Activated T-helper 2 cell treated with anti-CD3 and anti-CD28 coated beads, Interferon-gamma antibody, Interleukin-2, Interleukin-4, amounts not matched to agents 10 μg/mL and 5 μg/mL and 100 μg/mL, durations not matched to agents 14 hours and 24 hours and 36 hours (primary cell): ENCODE measurements at places on chromosomes 5 and 9. TPM values are rescaled to one million over a fixed set of nuclear protein-coding genes. Genes with fewer than 3 reads are reported as not detected.

- H3K4me3 ChIP-seq, result no peak overlapping the region
- H3K27ac ChIP-seq, result no peak overlapping the region
- DNase-seq, result no peak
- H3K27me3 ChIP-seq, result no peaks in the 10 kb centered on the region
- H3K4me1 ChIP-seq, result no peaks in the 10 kb centered on the region
Observed at GRCh38 chr5:51908215-51908614, 525.0 kb downstream of the ISL1 start.

DNA sequence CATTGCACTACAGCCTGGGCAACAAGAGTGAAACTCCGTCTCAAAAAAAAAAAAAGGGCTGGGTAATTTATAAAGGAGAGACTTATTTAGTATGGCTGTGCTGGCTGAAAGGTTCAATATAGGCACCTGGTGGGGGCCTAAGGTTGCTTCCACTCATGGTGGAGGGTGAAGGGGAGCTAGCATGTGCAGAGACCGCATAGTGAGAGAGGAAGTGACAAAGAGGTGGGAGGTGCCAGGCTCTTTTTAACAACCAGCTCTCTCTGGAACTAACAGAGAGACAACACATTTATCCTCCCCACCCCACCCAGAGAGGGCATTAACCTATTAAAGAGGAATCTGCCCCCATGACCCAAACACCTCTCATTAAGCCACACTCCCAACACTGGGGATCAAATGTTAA, 28.9 kb upstream of the SERINC5 start:
- peak overlapping the region; percentile 73 for H3K27ac ChIP-seq
- no peak for DNase-seq

Gene BHMT2
- total RNA-seq, result not detected in 2 replicates

GRCh38 chr9:132937463-132937901, 6.9 kb downstream of the TSC1 start:
- H3K27me3 ChIP-seq, result no peaks in the 10 kb centered on the region
- no peak overlapping the region for H3K27ac ChIP-seq
- no peak for DNase-seq
- peaks cover 3% of the 10 kb centered on the region for H3K36me3 ChIP-seq
- peaks cover 3% of the 10 kb centered on the region for H3K4me1 ChIP-seq

- H3K4me1 ChIP-seq, result no peaks in the 10 kb centered on the region
- peaks cover 4% of the 10 kb centered on the region for H3K27me3 ChIP-seq
- no peaks in the 10 kb centered on the region for H3K36me3 ChIP-seq
- H3K27ac ChIP-seq, result no peak overlapping the region
Observed at GRCh38 chr9:530681-531080, 310.8 kb upstream of the DMRT1 start.

GRCh38 chr5:17258431-17258830, 41.0 kb downstream of the BASP1 start:
- no peaks in the 10 kb centered on the region for H3K36me3 ChIP-seq
- DNase-seq, result no peak
- no peak overlapping the region for H3K27ac ChIP-seq
- H3K4me3 ChIP-seq, result no peak overlapping the region
- H3K4me1 ChIP-seq, result no peaks in the 10 kb centered on the region

DNA sequence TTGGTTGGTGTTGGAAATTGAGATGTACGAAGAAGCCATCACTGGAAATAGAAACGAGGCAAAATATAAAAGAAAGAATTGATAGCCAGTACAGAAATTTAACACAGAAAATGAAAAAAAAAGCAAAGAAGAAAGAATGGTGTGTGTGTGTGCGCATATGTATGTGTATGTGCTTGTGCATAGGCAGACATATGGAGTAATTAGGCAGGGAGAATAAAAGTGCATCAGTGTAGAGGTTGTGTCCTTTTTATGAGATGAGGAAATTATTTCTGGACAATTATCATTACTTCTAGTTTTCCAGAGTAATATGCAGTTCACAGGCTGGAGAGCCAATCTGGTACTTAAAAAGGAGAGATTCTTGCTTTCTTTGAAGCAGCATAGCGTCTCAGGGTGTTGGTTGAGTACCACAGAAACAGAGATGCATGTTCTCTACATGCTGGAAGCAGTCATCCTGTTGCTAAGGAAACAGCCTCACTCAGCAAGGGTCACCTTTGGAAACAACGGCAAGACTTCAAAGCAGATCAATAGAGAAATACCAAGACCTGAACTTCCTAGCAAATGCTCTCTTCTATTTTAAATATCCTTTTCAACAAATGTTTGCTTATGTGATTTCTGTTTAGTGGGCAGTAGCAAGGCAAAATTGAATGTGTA, 172.7 kb downstream of the TAF11L14 start:
- H3K27ac ChIP-seq, result no peak overlapping the region
- no peak for DNase-seq
- H3K4me3 ChIP-seq, result no peak overlapping the region
- H3K36me3 ChIP-seq, result no peaks in the 10 kb centered on the region
- no peaks in the 10 kb centered on the region for H3K27me3 ChIP-seq
- H3K4me1 ChIP-seq, result no peaks in the 10 kb centered on the region

DNA sequence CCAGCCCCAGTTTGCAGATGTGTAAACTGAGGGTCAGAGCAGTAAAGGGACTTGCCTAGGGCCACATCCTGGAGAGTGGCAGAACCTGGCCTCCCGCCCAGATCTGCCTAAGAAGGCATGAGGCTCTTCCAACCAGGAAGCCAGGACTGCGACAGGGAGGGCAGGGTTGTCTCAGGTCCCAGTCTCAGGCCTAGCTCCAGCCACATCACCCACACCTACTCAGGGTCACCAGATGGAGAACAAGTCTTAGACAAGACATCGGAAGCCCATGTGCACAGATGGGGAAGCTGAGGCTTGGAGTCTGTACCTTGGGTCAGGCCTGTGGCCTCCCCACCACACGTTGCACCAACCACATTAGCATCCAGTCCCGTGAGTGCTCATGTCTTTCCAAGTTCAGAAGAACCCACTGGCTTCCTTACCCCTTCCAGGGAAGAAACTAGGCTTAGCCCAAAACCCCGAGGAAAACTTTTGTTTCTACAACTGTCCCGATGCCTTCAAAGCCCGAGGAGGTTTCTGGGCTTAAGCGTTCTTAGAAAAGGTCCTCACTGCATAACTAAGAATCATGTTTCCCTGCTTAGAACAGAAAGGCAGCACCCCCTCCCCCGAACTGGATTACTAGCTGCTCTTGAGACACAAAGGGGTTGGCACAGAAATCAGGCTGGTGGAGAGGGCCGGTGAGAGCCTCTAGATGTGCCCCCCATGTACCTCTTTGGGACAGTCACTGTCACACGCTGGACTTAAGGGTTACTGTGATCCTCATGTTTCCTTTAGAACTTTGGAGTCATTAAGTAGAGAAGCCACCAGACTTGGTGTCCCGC, 2.2 kb downstream of the FAM78A start:
- peaks cover 63% of the 10 kb centered on the region for H3K36me3 ChIP-seq
- DNase-seq, result no peak
- no peaks in the 10 kb centered on the region for H3K27me3 ChIP-seq
- peaks cover 43% of the 10 kb centered on the region for H3K4me1 ChIP-seq

Gene PCDH12
- total RNA-seq, result 1.1 and 1.3 TPM in 2 replicates

GRCh38 chr5:157948738-157949410, 89.9 kb upstream of the CLINT1 start:
- no peak overlapping the region for H3K4me3 ChIP-seq
- H3K27ac ChIP-seq, result no peak overlapping the region
- H3K4me1 ChIP-seq, result peaks cover 3% of the 10 kb centered on the region
- peak; percentile 68 for DNase-seq
- H3K27me3 ChIP-seq, result peaks cover 15% of the 10 kb centered on the region

- no peak for DNase-seq
- H3K4me3 ChIP-seq, result no peak overlapping the region
- no peak overlapping the region for H3K27ac ChIP-seq
- no peaks in the 10 kb centered on the region for H3K27me3 ChIP-seq
- H3K36me3 ChIP-seq, result peaks cover 34% of the 10 kb centered on the region
Observed at GRCh38 chr5:131245312-131245711, 18.5 kb upstream of the CDC42SE2 start.

- peaks cover 26% of the 10 kb centered on the region for H3K4me1 ChIP-seq
- no peak overlapping the region for H3K27ac ChIP-seq
- DNase-seq, result no peak
- H3K27me3 ChIP-seq, result no peaks in the 10 kb centered on the region
Observed at GRCh38 chr9:78214492-78214891, 21.4 kb upstream of the CEP78 start.

- no peak overlapping the region for H3K4me3 ChIP-seq
- no peak overlapping the region for H3K27ac ChIP-seq
- no peak for DNase-seq
- no peaks in the 10 kb centered on the region for H3K36me3 ChIP-seq
- no peaks in the 10 kb centered on the region for H3K27me3 ChIP-seq
- H3K4me1 ChIP-seq, result peaks cover 50% of the 10 kb centered on the region
Observed at GRCh38 chr5:6833406-6833805, 120.2 kb downstream of the TENT4A start.

DNA sequence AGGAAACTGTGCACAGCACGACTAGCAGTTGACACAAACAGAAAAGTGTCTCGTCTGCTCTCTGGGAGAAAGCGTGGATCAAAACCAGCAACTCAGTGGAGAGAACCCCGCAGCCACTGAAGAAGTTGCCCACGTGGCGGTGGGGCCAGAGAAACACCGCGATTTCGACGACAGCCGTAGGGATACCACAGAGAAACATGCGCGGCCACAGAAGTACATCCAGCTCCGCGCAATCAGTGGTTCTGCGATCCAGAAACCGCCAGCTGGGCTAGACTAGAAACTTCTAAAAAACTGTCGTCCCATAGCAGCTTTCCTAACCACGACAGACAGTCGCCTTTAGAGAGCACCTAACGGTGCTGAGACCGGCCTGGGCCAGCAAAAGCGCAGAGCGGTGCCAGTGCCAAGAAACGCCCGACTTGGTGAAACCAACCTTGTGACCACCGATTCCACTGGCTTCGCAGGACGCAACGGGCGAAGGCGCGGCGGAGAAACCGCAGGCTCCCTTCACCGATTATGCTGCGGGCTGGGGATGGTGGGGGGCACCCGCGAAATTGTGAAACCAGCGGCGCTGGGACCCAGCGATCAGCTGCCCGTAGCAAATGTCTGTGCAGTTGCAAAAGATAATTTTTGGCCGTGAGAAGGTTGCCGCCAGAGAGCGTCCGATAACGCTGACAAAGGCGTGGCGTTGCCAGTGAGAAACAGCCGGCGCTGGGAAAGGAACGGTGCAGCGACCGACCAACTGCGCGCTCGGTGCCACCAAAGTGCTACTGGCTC, 2.7 kb upstream of the ANXA2R start:
- peak overlapping the region; percentile 97 for H3K27ac ChIP-seq
- H3K4me3 ChIP-seq, result peak overlapping the region; percentile 92
- DNase-seq, result peak; percentile 71
- peaks cover 11% of the 10 kb centered on the region for H3K36me3 ChIP-seq
- H3K4me1 ChIP-seq, result peaks cover 36% of the 10 kb centered on the region

Gene SPACA9
- total RNA-seq, result 1.1 and 1.3 TPM in 2 replicates

GRCh38 chr5:112869948-112870347, 8.9 kb downstream of the SRP19 start:
- H3K27ac ChIP-seq, result no peak overlapping the region
- H3K36me3 ChIP-seq, result peaks cover 73% of the 10 kb centered on the region
- H3K27me3 ChIP-seq, result no peaks in the 10 kb centered on the region
- peaks cover 43% of the 10 kb centered on the region for H3K4me1 ChIP-seq
- no peak overlapping the region for H3K4me3 ChIP-seq

Gene SLC27A6
- total RNA-seq, result not detected in 2 replicates

Gene ARL14EPL
- total RNA-seq, result not detected in 2 replicates

Gene TCF7
- 8.4 and 10.0 TPM in 2 replicates for total RNA-seq
